ENCODE measurements at places on chromosomes 3 and 15. TPM values are rescaled to one million over a fixed set of nuclear protein-coding genes. Genes with fewer than 3 reads are reported as not detected.

GRCh38 chr3:13896473-13897154 lies 16.7 kb upstream of the WNT7A start:
- no peak for DNase-seq

GRCh38 chr15:90545095-90545494 lies 15.4 kb downstream of the CRTC3 start:
- no peak for DNase-seq

The CTXND1 gene
- total RNA-seq: not detected

DNA sequence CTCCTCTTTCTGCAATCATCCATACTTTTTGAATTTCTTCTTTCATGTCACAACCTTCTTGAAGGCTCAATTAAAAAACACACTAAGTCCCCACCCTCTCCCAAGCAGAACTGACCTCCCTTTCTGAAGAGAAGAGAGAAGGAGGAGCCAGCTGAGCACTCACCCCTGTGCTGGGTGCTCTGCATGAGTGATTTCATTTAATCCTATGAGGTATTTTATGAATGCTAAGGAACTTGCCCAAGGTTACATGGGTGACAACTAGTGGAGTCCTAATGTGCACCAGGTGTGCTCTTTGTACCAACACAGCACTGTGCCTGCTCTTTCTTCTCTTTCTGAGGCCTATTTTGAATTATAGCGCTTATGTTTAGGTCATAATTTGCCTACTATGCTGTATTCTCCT lies 135.6 kb downstream of the DUT start:
- DNase-seq: no peak

- no peak for DNase-seq
Observed at GRCh38 chr3:66149269-66149668, 71.5 kb upstream of the SLC25A26 start.

The SERPINI2 gene
- not detected for total RNA-seq
